NCI-H226 (cell line): ENCODE measurements at places on chromosomes 11 and 22.
A peak's percentile ranks its signal among the peaks of the same experiment; 100 is the strongest.

DNA sequence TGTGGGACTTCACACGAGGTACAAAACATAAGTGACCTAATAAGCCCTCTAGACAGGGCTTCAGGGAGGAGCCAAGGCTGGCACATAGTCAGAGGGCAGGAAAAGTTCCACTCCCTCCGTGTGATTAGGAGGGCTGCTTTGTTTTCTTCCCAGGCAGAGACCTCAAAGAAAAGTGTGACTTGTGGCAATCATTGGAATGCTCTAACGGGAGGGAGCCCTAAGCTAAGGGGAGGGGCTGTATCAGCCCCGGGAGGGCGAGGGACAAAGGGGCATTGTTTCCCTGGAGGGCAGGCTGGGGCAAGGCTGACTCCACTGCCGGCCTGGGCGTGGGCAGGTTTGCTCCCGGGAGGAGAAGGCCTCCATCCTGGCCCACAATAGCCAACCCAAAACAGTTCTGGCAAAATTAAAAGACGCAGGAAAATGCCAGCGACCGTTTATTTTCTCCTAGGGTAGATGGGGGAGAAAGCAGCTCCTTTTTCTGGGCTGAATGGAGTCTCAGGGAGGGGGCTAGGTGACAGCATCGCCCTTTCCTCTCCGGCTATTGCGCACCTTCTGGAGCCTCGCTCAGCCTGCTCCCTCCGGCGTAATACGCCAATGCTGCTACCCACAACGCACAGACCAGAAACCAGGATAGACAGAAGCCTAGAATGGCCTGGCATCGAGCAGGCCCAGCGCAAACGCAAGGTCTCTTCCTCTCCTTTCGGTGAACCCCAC is 60.2 kb downstream of the ENDOD1 start:
- DNase-seq, result no peak

DNA sequence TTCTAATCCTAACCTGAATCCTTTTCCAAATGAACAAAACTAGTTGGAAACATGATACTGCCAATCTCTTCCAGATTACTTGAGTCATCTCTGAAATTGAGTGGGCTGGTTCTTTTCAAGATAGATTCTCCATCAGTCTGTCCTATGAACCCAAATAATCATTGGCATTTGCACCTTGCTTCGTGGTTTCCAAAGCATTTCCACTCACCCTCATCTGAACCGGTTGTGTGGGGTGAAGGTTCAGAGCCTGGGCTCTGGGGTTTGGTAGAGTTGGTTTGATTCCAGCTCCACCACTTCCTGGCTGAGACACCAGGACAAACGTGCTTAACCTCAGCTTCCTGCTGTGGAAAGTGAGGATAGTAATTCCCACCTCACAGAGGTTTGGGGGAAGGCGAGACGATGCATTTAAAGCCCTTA is 206.4 kb upstream of the E2F8 start:
- DNase-seq, result peak; percentile 56

DNA sequence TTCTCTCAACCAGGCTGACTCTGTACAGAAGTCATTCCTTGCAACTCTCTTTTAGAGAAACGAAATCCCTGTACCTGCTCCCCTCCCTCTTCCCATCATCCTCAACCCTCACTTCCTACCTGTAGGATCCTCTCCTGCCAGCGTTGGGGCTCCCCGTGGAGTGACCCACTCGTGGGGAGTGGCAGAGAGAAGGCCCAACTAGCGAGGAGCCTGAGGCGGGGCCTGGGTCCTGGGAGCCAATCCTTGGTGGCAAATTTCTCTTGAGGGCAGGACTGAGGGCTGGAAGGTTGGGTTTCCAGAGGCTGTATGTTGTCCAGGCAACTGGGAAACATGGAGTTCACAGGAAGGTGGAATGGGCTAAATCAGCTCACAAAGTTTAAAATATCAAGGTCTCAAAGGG is 10.4 kb downstream of the NHERF4 start:
- peak; percentile 76 for DNase-seq

DNA sequence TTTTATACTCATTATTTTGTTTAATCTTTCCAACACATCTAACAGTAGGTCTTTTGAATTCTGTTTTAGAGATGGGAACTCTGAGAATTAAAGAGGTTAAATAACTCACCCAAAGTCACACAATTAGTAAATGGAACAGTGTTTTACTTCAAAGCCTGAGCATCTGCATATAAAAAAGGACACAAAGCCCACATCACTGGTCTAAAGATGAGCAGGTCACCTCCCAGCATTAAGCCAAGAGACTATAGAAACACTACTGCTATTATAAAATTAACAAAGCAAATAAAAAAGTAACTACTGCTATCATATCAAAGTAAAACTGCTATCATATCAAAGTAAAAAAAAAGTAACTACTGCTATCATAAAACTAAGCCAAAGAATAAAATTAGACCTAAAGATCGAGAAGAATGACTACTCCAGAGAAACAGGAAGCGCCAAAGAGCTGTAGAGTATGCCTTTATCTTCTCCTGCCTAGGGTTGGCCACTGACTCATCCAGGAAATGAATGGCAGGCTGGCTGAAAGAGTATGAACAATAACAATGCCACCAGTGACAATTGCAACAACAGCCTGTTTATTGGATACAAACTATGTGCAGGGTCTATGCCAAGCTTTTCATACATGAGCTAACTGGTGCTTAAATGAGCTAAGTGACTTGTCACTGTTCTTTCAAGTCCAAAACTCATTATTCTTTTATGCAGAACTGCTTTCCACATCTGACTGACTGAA is 1153.0 kb upstream of the TENM4 start:
- peak; percentile 90 for DNase-seq

DNA sequence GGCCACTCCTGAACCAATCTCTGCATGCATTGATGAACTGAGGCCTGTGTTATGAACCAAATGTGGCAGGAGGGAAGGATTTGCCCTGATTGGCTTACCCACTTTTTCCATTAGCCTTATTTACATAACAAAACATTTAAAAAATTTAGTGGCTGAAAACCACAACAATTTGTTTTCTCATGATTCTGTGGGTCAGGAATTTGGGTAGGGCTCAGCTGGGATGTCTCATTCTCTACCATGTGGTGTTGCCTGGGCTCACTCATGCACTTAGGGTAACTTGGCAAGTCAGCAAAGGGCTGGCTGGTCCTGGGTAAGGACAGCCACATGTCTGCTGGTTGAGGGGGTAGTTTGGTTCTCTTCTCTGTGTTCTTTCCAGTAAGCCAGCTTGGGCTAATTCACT is 35.1 kb upstream of the CYP2R1 start:
- no peak for DNase-seq

- peak; percentile 43 for DNase-seq
Observed at GRCh38 chr11:58629857-58630256, 7.4 kb downstream of the CNTF start.

DNA sequence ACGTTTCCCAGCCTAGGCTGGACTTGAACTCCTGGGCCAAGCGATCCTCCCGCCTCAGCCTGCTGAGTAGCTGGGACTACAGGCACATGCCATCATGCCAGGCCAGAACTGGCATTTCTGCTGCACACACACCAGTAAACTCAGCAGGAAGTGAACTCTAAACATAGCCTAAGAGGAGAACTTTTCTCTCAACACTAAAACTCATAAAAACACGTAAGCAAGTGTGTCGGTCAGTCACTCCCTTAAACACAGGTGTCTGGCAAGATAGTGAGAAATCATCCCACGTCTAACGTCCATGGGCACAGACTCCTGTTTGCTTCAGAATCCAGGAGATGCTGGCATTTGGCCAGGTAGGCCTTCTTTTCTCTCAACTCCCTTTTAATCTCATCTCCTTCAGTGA is 104.8 kb downstream of the RPL27A start:
- DNase-seq, result peak; percentile 63

GRCh38 chr11:35131886-35132285 is 7.1 kb upstream of the CD44 start:
- DNase-seq, result no peak

- peak; percentile 56 for DNase-seq
Observed at GRCh38 chr11:65663639-65664200, 1.0 kb upstream of the RELA start.

DNA sequence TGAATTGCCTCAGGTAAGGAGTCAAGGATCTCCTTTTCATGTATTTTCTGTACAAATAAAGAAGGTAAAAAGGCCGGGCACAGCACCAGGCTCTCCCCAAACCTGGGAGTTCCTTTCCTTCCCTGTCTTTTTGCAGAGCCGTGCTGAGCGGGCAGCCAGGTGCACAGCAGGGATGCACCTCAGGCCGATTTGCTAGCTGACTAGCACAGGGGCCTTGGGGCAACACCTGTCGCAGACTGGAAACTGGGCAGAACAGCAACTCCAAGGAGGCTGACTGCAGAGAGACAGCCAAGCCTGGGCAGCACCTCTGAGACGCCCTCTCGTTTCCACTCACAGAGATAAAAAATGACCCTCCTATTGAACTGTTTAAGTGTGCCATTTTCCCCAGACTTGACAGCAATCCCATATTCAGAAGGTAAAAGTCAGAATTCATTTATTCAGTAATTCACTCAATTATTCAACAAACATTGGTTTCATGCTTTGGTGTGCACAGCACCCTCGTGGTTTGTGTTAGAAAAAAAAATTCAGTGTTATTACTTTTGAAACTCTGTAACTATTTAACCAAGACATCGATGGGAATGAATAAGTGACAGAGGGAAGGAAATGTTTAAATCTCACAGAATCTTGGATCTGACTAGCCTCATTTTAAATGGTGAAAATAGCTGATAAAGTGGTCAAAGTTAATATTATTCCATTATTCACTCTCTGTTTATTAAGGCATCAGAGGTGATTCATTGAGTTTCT is 120.9 kb downstream of the GALNT18 start:
- no peak for DNase-seq

DNA sequence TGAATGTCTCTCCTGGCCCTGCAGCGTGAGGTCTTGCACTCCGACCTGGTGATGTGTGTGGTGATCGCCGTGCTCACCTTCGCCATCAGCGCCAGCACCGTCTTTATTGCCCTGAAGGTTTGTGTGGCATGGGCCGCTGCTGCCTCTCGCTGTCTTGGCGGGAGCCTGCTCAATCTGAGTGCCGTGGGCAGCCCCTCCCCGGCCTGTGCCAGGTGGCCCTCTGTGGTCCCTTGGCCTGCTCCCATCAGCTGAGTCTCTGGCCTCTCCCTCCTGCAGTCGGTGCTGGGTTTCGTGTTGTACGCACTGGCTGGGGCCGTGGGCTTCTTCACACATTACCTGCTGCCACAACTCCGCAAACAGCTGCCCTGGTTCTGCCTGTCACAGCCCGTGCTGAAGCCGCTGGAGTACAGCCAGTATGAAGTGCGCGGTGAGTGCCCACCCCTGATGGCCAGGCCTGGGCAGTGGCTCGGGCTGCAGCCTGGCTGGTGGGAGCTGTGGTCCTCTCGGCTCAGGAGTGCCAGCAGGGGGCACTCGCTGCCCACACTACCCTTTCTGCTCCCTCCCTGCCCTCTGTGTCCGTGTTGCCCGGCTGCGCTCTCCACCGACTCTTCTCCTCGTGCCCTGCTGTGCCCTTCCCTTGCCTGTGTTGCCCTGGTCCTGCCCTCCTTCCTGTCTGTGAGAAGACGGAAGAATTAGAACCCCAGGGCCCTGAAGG is 10.2 kb downstream of the PCNX3 start:
- DNase-seq, result no peak
